AG04449 (cell line): ENCODE measurements at places on chromosomes 2 and 18.
A peak's percentile ranks its signal among the peaks of the same experiment; 100 is the strongest.

- no peak for DNase-seq
Observed at GRCh38 chr2:198518935-198519334, 714.5 kb downstream of the PLCL1 start.

- no peak for DNase-seq
Observed at GRCh38 chr2:113828049-113828742, 61.7 kb upstream of the ACTR3 start.

DNA sequence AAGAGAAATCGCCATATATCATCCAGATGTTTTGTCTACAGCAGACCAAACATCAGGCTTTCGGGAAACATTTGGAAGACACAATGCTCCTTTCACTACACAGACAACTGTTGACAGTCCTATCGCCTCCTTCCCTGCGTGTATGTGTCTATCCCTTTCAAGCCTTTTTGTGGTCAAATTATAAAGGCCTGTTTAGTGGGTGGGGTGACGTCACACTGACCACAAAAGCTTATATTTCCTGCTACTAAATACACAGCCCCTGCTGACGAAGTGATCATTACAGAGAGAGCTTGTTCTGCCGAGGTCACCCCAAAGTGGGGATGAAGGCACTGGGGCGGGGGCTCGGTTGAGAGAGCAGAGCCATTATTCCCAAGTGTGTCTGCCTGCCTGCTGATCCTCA is 302.7 kb upstream of the TNP1 start:
- DNase-seq: peak; percentile 76

DNA sequence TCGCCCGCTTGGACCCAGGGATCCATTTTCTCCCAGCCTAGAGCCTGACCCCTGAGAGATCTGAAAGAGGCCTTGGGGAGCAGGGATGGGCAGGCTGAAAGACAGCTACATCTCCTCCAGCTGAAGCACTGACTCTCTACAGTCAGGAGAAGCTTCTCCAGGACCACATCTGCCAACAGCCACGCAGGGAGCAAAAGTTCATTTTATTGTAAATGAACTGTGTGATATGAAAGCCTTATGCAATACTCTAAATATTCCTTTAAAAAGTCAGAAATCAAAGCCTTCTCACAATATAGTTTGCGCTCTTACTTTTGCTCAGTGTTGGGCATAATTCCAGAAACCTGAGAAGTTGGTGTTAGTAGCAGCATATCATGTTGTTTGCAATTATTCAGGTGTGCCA is 428.9 kb upstream of the RAB6C start:
- DNase-seq: no peak

DNA sequence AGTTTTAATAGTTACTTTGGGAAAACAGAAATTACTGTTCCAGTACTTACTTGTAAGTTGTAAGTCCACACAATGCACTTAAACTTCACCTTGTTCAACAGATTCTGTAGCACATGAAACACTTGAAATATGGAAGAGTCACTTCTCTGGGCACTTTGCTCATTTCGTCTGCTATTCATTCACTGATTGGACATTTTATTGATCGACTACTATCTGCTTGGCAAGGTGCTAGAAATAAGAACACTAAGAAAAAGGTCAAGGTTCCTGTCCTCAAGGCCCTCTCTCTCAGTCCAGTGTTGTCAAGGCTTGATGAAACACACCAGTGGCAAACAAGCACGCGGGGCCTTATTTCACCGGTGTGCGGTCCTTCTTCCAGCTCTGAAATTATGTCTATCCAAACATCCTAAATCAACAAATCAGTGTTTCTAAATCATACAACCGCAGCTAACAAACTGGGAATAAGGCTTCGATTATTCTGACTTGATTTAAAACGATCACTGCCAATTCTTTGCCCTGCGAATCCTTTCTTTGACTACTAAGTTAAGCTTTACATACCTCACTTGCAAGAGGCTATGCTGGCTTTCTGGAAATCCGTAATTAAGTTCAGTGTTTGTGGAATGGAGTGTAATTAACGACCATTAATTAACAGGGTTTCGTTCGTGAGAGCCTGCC is 780 bp upstream of the ITGAV start:
- no peak for DNase-seq

GRCh38 chr2:11589316-11589940 is 55.6 kb downstream of the GREB1 start:
- DNase-seq: no peak

DNA sequence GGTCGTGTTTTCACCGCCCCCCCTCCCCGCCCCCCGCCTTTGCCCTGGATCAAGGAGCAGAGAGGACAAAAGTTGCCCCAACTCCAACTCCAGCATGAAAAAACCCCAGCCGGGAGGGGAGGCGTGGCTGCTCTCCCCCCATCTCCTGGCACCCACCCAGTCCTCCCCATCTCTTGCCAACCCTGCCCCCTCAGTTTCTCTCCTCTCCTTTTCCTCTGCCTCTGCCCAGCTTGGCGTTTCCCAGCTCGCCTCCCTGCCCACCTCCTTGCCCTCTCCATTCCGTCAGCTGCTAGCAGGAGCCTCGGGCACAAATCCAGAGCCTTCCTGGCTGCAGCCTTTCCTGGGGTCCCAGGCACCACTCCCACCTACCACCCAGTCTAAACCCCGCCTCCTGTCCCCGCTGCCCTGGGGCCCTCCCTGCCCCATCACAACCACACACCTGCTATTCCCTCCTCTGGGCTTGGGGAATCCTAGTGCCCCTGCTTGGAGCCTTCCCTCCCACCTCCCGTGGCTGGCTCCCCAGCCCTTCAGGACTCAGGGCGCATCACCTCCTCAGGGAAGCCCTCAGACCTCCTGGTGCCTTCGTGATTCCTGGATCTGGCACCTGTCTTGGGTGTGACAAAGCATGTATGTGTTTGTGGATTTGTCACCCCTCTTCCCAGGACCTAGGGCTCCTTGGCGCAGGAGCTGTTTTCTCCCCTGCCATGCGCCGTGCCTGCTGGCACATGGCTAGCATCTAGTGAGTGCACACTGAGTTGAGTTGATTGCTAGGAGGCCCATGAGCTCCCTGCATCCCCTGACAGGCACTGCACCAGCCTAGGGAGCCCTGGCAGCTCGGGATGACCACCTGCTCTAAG is 209.1 kb downstream of the TFCP2L1 start:
- no peak for DNase-seq
